H7 (cell line): ENCODE measurements at places on chromosomes 16 and 17. TPM values are rescaled to one million over a fixed set of nuclear protein-coding genes. Genes with fewer than 3 reads are reported as not detected.

The SLC5A11 gene
- total RNA-seq, result not detected in 2 replicates

The MYH1 gene
- total RNA-seq, result not detected in 2 replicates

The SHISA6 gene
- total RNA-seq, result 0.63 and 1.0 TPM in 2 replicates

The HID1 gene
- total RNA-seq, result 2.1 and 7.8 TPM in 2 replicates

The NAA38 gene
- 59.0 and 81.9 TPM in 2 replicates for total RNA-seq

The UBB gene
- total RNA-seq, result 1,890 and 2,261 TPM in 2 replicates
